ENCODE measurements at places on chromosomes 2 and 18.

DNA sequence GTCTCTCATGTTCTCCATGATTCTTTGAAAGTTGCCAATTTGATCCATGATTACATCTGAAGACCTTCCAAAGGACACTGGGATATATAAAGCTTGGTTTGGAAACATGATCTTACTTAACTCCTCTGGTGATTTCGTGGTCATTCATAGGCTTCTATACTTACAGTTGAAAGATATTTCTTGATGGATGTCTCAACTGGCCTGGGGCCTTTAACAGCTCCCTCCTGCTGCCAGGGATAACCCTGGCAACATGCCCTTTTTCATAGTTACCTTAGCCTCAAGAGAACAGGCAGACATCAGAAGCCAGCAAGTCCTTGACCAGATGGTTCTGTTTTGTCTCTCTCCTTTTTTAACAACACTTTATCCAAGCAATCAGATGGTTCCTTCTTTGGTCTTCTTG, 23.5 kb upstream of the MFF start:
- DNase-seq, result no peak

- no peak for DNase-seq
Measured at GRCh38 chr2:115161081-115161770, 718.8 kb downstream of the DPP10 start.

DNA sequence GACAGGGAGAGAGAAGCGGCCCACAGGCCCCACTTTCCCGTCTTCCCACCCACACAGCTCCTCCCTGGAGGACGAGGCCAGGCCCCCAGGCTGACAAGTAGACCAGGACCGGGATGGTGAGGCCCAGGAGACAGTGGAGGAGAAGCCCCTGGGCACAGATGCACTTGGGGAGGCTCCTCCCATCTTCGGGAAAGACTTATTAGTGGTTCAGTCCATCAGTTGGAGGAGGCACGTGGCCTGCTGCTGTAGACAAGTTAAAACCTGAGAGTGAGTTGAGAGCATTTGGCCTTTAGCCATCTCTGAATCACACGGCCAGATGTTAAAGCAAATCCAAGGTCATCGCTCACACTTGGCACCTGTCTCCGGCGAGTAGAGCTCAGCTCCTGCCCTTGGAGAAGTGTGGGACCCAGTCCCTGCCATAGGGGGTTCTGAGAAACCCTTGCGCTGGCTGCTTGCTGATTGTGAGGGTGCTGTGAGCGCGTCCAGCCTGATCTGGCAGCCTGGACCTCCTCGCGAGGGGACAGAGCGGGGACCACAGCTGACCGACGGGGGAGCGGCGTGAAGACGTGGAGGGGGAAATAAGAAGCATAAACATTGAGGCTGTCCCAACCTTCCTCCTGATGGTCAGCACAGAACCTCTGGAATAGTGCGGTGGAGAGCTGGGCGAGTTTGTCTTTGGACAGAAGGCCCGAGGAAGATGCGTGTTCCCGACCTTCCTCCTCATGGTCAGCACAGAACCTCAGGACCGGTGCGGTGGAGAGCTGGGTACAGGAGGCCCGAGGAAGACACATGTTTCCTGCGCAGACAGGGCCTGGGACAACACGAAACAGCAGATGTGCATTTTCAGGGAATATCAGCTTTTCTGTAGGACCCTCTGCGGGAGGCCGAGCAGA, 24.7 kb upstream of the ALLC start:
- DNase-seq, result no peak

DNA sequence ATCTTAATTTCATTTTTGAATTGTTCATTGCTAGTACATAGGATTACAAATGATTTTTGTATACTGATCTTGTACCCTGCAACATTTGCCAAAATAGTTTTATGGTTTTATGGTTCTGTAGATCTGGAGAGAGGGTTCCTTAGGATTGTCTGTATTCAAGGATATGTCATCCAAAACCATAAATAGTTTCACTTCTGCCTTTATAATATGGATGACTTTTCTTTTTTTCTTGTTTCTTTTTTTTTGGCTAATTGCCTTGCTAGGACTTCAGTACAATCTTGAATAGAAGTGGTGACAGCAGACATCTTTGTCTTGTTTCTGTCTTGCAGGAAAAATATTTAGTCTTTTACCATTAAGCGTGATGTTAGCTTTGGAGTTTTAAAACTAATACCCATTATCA, 383.9 kb upstream of the HS6ST1 start:
- DNase-seq, result no peak

DNA sequence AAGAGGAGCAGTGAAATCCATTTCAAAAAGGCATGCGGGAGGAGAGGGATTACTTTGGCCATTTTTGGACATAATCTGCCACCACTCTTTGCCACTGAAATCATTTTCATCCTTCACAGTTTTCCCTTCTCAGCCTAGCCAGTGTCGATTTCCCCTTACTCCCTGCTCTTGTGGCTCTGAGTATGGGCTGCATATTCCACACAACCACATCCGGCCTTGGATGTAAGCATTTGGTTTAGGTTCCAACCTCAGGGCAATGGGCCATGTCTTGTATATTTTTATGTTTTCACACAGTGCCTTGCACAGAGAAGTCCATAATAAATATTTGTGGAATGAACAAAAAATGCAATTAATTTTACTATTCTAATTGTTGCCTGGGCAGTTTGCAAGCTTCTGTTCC, 7.7 kb upstream of the SERPINE2 start:
- no peak for DNase-seq
